ENCODE measurements at places on chromosomes 2 and 18. TPM values are rescaled to one million over a fixed set of nuclear protein-coding genes. Genes with fewer than 3 reads are reported as not detected.

- no peak for DNase-seq
Measured at GRCh38 chr2:84686783-84687476, 170.6 kb downstream of the DNAH6 start.

DNA sequence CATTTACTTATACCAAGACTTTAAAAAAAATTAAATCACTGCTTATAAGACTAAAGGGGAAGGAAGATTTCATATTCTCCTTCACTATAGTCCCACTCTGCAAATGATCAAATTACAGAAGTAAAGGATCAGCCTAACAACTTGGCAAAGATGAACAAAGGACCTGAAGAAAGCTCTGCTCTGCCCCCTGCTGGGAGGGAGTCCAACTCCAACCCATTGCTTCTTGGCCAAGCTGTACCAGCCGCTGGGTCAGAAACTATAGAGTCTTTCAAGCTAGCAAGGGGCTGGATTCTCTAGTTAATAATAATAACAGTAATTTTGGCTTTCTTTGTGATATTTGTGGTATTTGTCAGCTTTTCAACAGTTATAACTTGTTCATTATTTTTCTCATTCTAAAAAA, 927.0 kb upstream of the CRIM1 start:
- DNase-seq: peak; percentile 19

DNA sequence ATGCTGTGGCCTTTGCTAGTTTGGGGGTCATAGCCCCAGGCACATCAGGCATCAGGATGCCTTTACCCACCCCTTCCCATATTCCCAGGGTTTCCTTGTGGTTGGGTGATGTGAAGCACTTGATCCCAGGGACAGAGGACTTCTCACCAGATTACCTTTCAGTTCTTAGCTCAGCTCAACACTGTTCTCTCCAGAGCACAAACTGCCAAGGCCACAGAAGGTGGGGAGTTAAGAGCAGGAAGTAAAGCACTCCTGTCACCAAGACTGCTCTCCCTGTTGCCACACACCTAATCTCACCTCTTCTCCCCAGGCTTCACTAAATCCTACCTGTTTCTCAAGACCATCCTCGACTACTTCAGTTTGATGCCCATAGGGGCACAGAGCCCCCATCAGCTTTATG, 25.9 kb downstream of the FHOD3 start:
- DNase-seq: no peak

DNA sequence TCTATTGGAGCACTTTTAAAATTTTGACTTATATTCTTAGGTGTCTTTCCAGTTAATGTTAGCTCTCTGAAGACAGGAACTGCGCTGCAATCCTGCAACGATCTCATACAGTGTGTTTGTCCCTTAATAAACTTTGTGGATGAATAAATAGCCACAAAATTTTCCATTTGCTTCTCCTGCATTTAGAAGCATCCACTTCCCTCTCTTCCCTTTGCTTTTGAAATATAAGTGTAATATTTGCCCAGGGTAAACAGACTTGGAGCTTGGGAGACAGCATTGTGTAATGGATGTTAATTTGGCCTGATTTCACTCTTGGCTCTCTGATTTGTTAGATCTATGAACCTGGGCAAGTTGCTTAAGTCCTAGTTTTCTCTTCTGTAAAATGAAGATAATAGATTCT, 58.2 kb upstream of the CD28 start:
- DNase-seq: no peak

The TTC32 gene
- total RNA-seq: 6.8 TPM

DNA sequence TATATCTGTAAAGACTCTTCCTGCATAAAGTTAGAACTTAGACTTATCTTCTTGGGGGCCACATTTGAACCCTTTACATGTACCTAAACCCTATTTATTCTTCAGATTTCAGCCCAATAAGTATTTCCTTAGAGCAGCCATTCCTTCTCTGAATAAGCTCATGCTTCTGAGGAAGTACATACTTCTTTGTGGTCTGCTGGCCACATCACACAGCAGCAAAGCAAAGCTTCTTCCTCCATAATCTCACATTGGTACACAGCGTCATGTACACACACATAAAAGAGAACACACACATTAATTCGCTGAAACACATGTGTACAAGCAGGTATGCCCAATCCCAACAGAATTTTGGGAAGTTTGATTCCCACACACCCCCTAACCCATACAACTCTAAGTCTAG, 331.0 kb downstream of the CDH2 start:
- no peak for DNase-seq

- DNase-seq: no peak
Measured at GRCh38 chr2:181685150-181685688, 4.9 kb upstream of the NEUROD1 start.
